Frontal cortex (tissue), 4 donors: ENCODE measurements at places on chromosomes 7 and 10.

DNA sequence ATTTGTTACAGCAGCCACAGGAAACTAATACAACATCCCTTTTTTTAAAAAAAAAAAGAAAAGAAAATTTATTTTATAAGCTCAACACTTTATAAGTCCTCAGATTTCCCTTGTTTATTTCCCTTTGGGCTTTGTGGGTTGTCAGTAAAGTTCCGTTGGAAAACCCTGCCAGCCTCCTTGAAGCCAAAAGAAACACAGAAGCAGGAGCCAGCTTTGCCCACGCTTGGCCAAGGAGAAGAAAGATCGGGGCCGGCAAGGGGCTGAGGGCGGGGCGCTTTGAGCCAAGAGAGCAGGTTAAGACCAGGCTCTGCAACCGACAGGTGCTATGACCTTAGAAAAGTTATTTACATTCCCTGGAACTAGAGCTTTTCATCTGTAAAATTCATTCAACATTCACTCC lies 72.7 kb downstream of the RGS10 start:
- DNase-seq = no peak

DNA sequence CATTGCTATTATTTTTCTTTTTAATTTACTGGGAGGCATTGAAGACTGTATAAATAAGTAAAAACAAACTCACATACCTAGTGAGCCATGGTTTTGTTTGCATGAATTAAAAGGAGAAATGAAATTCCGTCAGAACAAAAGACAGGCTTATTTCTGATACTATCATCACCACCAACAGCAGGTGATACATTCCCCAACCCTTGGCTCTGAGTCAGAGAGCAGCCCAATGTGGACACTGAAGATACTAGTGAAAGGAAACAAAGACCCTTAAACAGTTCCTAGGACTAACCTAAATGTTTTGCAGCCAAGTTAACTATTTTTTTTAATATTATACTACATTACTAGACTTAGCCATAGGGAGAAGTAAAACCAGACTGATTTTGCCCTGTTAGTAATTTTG lies 31.6 kb downstream of the CHRM2 start:
- DNase-seq = no peak

DNA sequence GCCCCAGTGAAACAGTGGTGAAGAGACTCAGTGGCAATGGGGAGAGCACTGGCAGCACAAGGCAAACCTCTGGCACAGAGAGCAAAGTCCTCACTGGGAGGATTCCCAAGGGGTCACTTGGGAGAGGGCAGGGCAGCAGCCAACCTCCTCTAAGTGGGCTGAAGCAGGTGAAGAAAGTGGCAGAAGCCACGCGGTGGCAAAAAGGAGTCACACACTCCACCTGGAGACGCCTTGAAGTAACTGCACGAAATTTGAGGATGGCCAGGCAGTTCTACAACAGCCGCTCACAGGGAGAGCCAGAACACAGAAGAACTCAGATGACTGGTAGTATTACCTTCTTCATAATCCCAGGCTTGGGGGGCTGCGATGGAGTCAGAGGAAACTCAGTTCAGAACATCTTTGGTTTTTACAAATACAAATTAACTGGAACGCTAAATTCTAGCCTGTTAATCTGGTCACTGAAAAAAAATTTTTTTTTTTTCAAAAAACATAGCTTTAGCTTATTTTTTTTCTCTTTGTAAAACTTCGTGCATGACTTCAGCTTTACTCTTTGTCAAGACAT lies 574 bp upstream of the IL6 start:
- DNase-seq = no peak

DNA sequence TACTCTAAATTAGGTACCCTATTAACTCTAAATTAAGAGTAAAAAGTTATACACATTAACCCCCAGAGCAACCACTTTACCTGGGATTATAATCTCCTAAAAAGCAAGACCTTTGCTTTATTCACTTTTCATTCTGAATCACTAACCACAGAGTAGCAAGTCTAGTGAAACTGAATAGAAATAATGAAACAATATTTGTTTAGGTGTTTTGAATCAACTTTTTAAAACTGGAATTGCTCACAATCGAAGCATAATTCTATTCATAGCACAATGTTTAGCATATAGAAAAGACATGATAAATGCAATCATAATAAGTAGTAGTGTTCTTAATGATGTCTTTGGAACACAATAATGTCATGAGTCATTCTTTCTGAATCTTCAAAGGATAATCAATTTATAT lies 37.0 kb upstream of the CASD1 start:
- DNase-seq = no peak

- DNase-seq = no peak
Measured at GRCh38 chr10:70952401-70952800, 64.0 kb upstream of the PCBD1 start.

DNA sequence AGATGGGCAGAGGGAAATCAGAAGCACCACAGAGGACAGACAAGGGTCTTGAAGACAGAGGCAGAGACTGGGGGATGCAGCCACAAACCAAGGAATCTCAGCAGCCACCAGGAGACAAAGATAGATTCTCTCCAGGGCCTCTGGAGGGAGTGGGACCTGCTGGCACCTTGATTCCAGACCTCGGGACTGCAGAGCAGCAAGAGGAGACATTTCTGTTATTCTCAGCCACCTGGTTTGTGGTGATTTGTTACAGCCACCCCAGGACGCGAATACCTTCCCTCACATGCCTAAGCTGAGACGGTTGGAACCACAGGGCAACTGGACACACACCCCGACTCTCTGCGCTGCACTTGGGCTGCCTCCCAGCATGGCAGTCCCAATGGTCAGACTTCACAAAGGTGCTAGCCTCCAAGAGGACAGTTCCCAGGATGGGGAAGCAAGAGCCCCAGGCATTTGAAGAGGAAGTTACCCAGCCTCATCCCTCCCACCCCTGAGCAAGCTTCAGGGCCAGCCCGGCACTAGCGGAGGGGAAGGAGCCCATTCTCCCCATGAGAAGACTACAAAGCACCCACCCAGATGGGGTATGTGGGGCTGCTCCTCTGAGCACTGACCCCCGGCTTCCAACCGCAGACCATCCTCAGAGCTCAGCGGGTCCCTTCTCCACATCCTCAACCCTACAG lies 104.6 kb upstream of the INSIG1 start:
- DNase-seq = no peak

GRCh38 chr7:114155116-114156110 lies 236.6 kb upstream of the PPP1R3A start:
- DNase-seq = no peak

DNA sequence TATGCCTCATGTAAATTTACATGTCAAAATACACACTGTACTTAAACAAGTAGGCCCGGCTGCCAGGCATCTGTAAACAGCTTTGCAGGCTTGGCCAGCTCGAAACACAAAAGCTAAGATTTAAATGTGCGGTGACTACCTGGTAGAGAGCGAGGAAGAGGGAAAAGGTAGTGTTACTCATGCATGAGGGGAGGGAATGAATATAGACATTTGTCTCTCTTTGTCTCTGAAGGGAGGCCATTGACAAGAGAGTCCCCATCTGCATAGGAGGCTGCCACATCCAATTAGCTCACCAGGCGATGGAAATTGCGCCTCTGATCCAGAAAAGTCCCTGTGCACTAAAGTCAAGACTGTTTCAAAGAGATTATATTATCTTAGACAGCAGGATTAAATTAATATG lies 535.8 kb downstream of the PTPRN2 start:
- no peak for DNase-seq

- no peak for DNase-seq
Measured at GRCh38 chr10:48899781-48900180, 39.9 kb downstream of the LRRC18 start.

GRCh38 chr10:91596825-91597196 lies 36.1 kb downstream of the PPP1R3C start:
- DNase-seq = peak; percentile 22

DNA sequence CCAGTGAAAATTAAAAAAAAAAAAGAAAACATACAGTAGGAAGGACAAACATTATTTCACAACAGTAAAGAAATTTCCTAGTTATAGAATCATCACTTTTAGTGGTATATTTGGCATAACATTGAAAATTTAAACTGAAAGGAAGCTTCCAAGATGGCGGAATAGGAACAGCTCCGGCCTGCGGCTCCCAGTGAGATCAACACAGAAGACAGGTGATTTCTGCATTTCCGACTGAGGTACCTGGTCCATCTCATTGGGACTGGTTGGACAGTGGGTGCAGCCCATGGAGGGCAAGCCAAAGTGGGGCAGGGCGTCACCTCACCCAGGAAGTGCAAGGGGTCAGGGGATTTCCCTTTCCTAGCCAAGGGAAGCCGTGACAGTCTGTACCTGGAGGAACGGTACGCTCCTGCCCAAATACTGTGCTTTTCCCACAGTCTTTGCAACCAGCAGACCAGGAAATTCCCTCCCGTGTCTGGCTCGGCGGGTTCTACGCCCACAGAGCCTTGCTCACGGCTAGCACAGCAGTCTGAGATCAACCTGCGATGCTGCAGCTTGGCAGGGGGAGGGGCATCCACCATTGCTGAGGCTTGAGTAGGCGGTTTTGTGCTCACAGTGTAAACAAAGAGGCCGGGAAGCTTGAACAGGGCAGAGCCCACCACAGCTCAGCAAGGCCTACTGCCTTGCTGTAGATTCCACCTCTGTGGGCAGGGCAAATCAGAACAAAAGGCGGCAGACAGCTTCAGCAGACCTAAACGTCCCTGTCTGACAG lies 19.4 kb downstream of the PON3 start:
- no peak for DNase-seq

GRCh38 chr10:63265222-63265617 lies 132.1 kb downstream of the NRBF2 start:
- DNase-seq = no peak
